GM20000 (cell line): ENCODE measurements at places on chromosomes 12 and 14.

- no peak for DNase-seq
Measured at GRCh38 chr12:26303418-26303817, 108.0 kb downstream of the SSPN start.

DNA sequence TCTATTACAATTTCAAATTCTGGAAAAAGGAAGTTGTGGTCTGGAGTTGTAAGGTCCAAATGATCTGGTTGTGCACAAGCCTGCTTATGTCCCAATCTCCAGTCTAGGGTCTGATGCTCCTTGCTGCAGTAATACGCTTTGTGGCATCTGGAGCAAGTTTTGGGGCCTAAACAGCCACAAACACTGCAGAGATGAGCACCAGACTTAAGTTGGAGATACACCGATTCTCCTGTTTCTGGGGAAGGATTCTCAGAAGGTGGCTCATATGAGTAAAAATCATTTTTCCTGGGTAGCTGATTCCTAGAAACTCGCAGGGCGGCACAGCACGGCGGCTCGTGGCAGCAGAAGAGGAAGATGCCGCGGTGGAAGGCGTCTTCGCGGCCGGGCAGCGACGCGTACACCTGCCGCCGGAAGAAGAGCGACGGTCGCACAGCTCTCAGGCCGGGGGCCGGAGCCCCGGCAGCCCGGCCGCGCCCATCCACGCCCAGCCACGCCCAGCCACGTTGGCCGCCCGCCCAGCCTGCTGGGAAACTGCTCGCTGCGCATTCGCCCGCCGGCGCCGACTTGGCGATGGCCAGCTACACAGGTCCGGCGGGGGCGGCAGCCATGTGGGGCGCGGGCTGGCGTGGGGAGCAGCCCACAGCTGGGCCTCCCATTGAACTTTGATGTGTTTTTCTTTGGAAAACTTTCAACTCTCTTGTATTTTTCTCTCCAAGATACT lies 129.0 kb downstream of the ASCL4 start:
- peak; percentile 91 for DNase-seq

GRCh38 chr12:25810683-25811082 lies 147.8 kb upstream of the RASSF8 start:
- DNase-seq = no peak

- DNase-seq = no peak
Measured at GRCh38 chr14:96827290-96827689, 30.1 kb downstream of the VRK1 start.

DNA sequence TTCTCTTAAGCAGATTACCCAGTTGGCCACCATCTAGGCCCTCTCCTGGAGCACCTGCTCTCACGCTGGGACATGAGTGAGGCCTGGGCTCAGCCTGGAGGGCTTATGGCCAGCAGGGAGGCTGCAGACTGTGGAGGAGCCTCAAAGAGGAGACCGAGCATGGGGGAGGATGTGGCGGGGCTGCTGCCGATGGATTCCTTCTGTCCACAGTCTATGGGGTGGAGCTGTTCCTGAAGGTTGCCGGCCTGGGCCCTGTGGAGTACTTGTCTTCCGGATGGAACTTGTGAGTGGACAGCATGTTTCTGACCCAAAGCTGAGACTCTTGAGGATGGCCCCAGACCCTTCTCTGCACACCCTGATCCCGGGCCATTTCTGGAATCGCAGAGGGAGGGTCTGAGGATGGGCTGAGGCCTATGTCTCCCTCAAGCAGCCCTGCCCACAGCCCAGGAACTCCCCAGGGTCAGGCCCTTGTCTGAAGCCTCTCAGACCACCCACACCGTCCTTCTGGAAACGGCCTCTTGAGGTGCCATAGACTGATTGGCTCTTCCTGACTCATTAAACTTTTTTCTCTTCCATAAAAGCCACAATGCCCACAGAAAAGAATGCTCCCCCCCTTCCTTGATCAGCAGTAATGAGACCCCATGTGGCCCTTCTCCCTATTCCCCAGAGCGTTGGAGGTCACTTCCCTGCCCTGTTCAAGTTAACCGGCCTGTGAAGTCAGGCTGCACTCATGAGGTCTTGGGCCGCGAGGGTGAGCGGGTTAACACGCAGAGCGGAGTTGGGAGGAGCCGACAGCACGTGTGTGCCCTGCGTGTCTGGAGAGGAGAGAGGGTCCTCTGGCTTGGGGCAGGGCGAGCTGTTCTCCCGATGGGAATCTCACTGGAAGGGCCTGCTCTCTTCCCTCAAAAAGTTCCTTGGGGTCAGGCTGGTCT lies 49.0 kb downstream of the SLC8B1 start:
- no peak for DNase-seq

GRCh38 chr14:99342906-99343305 lies 70.9 kb upstream of the BCL11B start:
- DNase-seq = no peak

DNA sequence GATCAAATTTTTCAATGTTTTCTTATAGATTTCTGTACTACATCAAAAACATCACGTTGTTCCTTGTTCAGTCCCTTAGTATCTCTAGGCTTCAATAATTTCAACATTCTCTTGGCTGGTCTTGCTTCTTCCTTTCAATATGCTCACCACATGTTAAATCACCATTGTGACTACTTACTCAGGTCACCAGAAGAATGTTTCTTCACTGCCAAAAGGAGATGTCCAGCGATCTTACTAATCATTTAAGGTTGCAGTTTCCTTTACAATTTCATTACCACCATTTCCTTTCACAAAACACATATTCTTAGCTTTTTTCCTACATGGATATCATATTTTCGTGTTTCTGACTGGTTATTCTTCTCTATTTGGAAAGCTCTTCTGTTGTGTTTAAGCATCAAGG lies 363.8 kb downstream of the NAV3 start:
- no peak for DNase-seq

DNA sequence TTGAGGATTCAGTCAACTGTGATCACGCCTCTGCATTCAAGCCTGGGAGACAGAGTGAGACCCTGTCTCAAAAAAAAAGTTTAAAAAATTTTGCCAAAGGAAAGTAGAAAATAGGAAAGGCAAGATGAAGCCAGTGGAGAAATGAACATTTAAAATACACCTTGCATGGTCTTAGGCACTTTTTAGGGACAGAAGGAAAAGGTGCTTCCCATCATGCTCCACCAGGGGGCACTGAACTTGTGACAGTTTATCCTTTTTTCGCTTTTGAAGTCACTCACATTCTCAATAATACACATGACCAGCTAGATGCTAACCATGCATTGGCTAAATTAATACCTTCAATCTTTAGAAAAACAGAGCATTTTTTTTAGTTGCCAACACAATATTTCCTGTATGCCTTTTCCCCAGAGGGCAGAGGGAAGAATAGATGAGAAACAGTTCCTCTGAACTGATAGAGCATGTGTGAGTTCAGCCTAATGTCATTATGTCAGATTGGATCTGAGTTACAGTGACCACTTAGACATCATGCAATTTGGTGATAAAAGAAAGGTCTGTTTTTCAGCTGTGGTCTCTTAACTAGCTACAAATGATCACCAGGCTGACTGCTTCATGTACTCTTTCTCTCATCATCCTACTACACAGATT lies 221.8 kb upstream of the SSTR1 start:
- DNase-seq = peak; percentile 4

GRCh38 chr12:78697817-78698415 lies 166.7 kb upstream of the SYT1 start:
- DNase-seq = no peak

DNA sequence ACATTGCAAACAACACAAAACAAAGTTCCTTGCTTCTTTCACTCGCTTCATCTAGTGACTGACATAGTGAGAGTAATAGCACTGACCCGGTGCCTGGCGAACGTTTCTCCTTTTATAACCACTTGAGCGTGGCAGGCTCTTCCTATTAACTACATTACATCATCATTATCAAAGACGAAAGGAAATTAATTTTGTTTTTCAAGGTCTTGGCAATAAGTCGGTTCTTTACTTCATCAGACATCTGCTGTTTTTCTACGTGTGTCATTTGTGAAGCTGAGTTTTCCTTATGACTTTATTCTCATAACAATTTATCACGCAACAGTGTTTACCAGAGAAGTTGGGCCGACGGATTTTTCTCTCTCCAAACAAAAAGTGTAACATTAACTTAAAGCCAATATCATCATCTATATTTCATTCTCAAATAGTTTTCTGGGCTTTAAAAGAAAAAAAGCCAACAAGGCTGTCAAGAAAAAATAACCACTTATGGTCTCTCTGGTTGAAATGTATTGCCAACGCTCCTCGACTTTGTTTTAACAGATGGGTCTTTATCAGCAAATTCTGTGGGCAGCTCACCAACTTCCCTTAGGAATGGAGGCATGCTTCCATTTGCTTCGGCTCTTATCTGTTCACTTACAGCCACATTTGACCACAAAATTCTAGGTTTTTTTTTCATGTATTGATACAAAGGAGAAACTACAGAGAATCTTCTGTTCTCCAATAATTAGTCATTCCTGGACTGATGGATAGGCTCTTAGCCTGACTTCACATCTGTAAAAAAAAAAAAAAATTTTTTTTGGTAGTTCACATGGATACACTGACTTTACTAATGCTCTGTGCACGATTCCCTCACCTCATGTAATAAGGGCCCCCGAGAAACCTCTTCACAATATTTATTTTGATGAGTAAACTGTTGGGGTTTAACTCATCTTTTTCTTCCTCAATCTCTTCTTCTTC lies 97.1 kb upstream of the CDKN3 start:
- DNase-seq = no peak

GRCh38 chr14:28784096-28785048 lies 17.8 kb downstream of the FOXG1 start:
- no peak for DNase-seq

GRCh38 chr14:94113490-94113889 lies 3.0 kb downstream of the IFI27 start:
- DNase-seq = no peak

DNA sequence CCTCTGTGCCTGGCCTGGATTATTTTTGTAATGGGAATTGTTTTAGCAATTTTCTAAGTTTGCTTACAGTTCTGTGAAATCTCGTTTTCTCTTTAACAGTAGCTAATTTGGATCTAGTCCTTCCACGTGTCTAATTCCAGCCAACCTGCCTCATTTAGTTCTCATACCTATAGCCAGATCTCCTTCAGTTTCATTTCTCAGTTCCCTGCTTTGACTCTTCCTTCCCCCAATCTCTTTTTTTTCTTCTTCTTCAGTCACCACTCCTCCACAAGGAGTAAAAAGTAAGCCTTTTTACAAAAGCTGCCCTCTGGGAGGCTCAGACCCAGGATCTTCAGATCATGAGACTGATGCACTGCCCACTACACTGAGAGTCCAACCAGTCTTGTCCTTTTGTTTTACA lies 1.4 kb downstream of the THTPA start:
- DNase-seq = no peak

DNA sequence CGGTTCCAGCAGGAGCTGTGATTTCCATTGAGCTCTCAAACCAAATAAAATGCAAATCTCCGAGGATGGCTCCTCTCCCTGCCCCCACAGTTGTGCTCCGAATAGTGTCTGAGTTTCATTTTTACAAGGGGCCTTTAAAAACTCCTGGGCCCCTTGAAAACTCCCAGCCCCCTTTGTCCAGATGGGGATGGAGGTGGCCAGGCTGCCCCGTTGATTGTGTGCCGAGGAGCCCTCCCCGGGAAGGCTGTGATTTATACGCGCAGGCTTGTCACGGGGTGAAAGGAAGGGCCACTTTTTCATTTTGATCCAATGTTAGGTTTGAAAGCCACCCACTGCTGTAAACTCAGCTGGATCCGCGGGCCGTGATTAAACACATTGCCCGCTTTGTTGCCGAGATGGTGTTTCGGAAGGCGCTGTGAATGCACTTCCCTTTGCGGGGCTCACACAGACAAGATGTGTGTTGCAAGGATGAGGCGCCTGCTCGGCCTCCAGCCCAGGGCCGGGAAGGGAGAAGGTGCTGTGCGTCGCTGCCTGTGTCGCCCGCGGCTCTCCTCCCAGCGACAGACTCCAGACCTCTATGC lies 98.8 kb downstream of the TMEM132C start:
- no peak for DNase-seq

- no peak for DNase-seq
Measured at GRCh38 chr12:57834086-57834876, 12.2 kb downstream of the CTDSP2 start.

GRCh38 chr14:31895206-31895605 lies 181.9 kb upstream of the ARHGAP5 start:
- DNase-seq = no peak

DNA sequence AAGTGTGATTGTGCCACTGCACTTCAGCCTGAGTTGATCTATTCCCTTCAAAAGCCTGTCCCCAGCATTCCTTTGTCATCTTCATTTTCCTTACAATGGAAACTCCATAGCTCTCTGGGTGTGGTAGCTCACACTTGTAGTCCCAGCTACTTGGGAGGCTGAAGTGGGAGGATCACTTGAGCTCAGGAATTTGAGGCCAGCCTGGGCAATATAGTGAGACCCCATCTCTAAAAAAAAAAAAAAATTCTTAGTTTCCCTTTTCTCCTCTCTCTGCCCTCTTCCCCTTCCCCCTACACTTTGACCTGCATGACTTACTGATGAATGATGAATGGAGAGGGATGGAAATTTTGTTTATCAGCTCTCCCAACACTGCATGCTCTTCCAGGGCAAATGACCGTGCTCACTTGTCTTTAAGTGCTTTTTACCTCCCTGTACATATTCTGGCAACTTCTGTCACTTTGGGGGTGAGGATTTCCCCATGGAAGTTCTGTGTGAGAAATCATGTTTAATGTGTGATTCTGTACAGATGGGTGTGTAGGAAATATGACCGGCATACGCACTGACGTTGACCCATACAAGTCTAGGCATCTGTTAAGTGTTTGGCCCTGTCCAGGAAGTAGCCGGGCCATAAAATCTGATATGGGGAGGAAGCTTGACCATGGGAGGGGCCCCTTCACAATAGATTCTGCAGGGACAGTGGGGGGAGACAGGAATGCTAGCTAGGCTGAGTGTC lies 65.4 kb downstream of the ZFP36L1 start:
- DNase-seq = no peak

DNA sequence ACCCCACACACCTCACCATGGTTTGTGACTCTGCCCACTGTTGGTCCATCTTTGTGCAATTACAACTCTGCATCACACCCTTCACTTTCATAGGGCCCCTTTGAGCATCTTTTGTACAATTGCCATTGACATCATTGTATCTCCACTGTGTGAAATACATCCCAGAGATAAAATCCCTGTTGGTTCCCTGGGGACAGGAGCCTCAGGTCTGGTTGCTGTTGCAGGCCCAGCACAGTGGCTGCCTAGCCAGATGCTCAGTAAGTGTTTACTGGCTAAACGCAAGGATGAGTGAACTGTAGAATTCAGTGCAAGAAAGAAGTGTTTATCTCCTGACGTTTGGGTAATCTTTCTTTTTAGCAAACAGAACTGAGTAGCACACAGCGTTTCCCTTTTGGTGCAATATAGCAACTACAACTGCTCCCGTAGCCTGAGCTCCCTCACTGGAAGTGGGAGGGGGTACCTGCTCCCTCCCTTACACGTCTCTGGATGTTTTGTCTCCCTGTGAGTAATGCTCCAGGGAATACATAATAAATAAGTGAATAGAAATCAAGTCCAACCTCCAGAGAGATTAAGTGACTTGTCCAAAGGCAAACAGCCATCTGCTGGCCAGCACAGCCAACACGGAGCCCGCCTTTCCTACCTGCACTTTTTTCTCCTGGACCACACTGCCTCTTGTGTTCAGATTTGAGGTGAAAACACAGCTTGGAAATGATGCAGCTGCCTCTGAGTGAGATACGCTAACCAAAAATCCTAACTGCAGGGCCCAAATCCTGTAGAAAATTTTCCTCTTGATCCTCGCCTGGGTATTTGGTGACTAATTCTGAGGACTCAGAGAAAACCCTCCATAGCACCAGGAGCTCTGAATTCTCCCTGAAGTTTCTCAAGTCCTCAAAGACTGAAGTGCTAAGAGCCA lies 27.4 kb downstream of the GALNT16 start:
- no peak for DNase-seq
